ENCODE measurements at places on chromosomes 16 and 17.
A peak's percentile ranks its signal among the peaks of the same experiment; 100 is the strongest.

DNA sequence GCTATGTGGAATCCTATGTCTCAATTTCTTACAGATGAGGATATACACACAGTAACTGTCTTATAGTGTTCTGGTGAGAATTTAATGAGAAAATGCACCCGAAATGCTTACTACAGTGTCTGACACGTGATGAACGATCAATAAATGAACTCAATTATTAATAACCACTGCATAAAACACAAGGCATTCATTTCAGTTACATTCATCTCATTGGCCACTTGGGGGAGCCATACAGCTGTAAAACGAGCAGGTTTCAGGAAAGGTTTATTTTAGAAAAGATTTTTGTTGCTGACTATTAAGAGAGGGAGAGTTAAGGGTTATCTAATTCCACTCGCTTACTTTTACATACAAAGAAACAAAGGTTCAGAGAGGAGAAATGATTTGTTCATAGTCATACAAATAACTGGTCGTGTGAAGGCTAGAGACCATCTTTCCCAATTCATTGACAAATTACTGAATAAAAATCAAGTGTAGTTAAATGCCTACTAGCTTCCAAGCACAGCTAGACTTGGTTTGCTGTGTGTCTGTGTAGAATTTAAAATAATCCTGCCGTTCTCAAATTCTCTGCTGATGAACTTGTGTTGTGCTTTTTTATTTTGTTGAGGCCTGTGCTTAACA, 160.1 kb downstream of the MAP2K4 start:
- H3K4me1 ChIP-seq: no peaks in the 10 kb centered on the region
- no peak overlapping the region for H3K27ac ChIP-seq
- peak; percentile 40 for DNase-seq
- H3K27me3 ChIP-seq: no peaks in the 10 kb centered on the region
- no peak overlapping the region for H3K4me3 ChIP-seq
- no peaks in the 10 kb centered on the region for H3K36me3 ChIP-seq

GRCh38 chr16:51359141-51359955, 208.3 kb upstream of the SALL1 start:
- no peak overlapping the region for H3K27ac ChIP-seq
- H3K4me3 ChIP-seq: no peak overlapping the region
- H3K27me3 ChIP-seq: peaks cover 2% of the 10 kb centered on the region
- no peaks in the 10 kb centered on the region for H3K4me1 ChIP-seq
- H3K36me3 ChIP-seq: no peaks in the 10 kb centered on the region

DNA sequence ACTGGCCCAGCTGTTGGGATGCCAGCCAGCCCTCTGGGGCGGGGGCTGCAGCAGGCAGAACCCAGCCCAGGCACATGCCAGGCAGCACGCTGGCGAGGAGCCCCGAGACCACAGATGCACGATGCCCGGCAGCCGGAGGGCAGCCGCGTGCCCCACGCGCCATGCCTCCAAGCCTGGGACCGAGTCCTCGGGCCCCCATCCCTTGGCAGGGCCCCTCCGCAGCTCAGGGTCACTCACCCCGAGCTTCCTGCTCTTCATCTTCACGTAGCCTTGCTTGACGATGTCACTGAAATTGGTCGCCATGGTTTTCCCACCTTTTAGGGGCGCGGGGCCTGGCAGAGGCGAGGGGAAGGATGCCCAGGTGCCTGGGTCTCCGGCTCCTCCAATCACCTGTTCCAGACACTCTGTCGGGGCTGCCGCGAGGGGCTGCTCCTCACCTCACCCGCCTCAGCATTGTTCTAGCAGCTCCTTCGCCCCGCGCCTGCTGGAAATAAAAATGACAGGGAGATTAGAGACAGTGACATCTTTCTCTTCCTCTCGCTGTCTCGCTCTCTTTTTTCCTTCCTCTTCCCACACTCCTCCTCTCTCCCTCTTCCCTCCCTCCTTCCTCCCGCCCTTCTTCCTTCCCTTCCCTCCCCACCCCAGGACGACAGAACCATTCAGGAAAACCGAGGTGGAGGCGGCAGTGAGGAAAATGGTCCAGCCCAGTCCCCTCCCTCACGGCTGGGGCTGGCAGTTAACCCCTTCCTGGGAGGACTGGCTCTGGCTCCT, 6.9 kb downstream of the DOK4 start:
- no peaks in the 10 kb centered on the region for H3K36me3 ChIP-seq
- DNase-seq: peak; percentile 92
- H3K27me3 ChIP-seq: no peaks in the 10 kb centered on the region
- peak overlapping the region; percentile 67 for H3K4me3 ChIP-seq
- no peaks in the 10 kb centered on the region for H3K4me1 ChIP-seq

- H3K27me3 ChIP-seq: no peaks in the 10 kb centered on the region
- peaks cover 18% of the 10 kb centered on the region for H3K36me3 ChIP-seq
- H3K4me1 ChIP-seq: no peaks in the 10 kb centered on the region
- no peak overlapping the region for H3K4me3 ChIP-seq
Measured at GRCh38 chr17:6608321-6608720, 32.2 kb downstream of the KIAA0753 start.

DNA sequence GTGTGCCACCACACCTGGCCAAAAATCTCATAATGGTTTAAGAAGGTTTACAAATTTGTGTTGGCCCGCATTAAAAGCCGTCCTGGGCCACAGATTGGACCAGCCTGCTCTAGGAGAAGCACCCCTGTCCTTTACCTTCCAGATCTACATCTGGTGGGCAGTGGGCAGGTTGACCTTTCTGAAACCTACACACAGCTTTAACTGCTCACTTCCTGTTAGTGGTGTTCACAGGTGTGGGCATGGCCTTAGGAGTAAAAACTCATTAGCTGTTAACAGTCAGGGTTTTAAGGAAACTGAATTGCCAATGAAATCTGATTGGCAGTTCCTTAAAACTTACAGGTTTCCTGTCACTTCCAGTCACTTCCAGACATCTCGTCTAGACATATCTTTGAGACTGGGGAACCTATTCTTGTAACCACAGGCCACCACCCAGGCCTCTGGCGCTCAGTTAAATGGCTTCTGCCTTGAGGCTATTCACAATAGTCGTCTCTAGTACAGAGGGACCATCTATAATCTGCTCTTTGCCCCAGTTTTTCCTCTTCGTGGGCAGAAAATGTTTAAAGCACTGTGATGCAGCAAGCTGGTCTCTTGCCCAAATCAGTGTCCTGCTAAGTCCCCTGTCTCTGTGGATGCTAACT, 29.3 kb downstream of the GNGT2 start:
- H3K27ac ChIP-seq: no peak overlapping the region
- no peak overlapping the region for H3K4me3 ChIP-seq
- H3K27me3 ChIP-seq: no peaks in the 10 kb centered on the region
- H3K4me1 ChIP-seq: no peaks in the 10 kb centered on the region

DNA sequence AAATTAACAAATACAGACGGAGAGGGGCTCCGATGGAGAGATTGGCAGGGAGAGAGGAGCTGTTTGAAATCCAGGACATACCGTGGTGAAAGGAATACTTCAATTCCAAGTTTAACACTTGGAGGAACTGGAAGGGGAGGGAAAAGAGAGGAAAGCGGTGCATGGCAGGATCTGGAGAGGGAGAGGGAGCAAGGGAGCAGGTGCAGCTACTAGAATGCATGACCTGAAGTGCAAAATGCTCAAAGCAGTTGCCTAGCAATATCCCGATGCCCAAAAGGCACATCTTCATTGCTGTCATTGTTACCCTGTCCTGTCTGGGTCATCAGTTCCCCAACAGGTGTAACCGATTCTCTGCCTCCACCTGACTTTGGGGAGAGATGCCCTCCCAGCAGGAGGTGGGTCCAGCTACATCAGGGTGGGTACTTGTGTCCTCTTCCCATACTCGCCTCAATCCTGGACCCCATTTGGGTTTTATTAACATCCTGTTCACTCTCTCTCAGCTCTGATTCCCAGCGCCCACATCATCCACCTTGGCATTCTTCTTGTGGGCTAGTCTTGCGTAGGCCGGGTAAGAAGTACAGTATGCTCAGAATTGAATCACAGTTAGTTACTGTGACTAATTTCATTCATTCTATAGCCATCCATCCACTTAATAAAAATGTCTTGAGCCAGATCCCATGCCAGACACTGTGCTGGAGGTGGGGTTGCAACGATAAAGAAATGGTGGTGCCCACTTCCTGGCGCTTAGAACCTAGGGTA, 37.4 kb upstream of the EMP2 start:
- H3K4me3 ChIP-seq: no peak overlapping the region
- no peak for DNase-seq
- H3K4me1 ChIP-seq: peaks cover 10% of the 10 kb centered on the region
- H3K27me3 ChIP-seq: no peaks in the 10 kb centered on the region
- no peaks in the 10 kb centered on the region for H3K36me3 ChIP-seq
- H3K27ac ChIP-seq: no peak overlapping the region

- H3K27ac ChIP-seq: no peak overlapping the region
- H3K27me3 ChIP-seq: peaks cover 6% of the 10 kb centered on the region
- no peaks in the 10 kb centered on the region for H3K4me1 ChIP-seq
- no peak for DNase-seq
Measured at GRCh38 chr16:747978-748746, 7.4 kb upstream of the CIAO3 start.

DNA sequence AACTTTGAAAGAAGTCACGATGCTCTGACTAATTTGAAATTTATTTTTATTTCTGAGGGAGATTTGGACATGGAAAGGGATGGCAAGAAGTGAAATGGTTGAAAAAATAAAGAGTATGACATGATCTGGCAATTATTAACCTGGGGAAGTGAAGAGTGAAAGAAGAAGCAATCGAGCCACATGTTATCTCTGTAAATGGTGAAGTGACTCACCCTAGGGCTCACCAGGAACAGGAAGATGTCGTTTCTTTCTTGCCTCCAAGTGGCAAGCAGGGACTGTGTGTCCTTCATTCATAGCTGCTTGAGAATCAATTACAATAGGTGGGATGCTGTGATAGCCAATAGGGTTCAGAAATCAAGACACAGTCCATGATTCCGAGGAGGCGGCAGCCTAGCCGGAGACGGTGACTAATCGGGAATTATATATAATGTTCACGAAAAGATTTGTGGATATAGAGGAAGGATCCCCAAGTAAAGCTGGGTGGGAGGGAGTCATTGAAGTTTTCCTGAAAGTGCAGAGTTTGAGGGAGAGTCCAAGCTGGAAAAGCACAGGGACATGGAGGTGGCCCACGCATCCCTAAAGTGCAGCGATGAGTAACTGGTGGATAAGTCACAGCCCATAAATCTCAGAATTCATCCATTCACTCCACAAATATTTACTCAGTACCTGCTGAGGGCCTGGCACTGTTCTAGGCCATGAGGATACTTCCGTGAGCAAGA, 18.2 kb upstream of the KRT20 start:
- H3K36me3 ChIP-seq: no peaks in the 10 kb centered on the region
- no peaks in the 10 kb centered on the region for H3K27me3 ChIP-seq
- H3K4me1 ChIP-seq: peaks cover 55% of the 10 kb centered on the region
- peak overlapping the region; percentile 97 for H3K27ac ChIP-seq
- H3K4me3 ChIP-seq: no peak overlapping the region

DNA sequence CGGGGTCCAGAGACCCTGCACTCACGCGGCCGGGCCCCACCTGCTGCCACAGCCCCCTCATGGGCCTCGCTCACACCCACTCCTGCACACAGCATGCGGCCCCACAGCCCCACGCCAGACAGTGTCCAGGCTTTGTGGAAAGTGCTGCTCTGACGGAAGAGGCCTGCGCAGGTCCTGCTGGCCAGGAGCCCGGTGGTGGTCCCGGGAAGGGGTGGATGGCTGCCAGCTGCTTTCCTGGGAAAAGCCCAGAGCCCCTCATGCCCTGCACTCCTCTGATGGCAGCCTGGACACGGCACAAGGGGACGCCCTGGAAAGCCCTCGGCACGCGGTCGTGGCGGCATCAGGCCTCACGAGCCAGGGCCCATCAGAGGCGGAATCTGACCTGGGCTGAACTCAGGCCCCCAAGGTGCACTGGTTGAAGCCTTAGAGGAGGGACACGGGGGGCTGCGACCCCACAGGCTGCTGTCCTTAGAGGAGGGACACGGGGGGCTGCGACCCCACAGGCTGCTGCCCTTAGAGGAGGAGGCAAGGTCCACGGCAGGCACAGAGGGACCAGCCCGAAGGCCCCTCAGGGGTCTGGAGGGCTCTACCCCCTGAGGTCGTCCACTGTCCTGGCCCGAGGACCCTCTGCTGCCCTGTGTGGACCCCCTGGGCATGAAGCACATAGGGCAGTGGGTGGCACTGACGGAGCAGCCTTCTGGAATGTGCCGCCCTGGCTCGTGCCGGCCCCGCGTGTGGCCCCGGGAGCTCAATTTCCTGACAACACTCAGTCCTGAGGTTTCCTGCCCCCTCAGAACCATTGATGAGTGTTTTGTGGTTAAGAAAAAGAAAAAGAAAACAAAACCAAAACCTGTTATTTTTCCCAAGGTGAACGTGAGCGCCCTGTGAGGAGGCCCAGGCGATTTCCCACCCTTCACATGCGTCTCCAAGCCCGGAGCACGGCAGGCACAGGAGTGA, 22.1 kb downstream of the SOX8 start:
- no peak overlapping the region for H3K4me3 ChIP-seq
- H3K27me3 ChIP-seq: no peaks in the 10 kb centered on the region
- DNase-seq: no peak
- no peaks in the 10 kb centered on the region for H3K36me3 ChIP-seq
- no peak overlapping the region for H3K27ac ChIP-seq
- no peaks in the 10 kb centered on the region for H3K4me1 ChIP-seq

GRCh38 chr16:27246439-27246838, 22.1 kb downstream of the NSMCE1 start:
- H3K27me3 ChIP-seq: no peaks in the 10 kb centered on the region
- no peak overlapping the region for H3K4me3 ChIP-seq
- no peaks in the 10 kb centered on the region for H3K36me3 ChIP-seq
- no peak for DNase-seq

GRCh38 chr16:52591934-52592592, 45.1 kb upstream of the TOX3 start:
- DNase-seq: no peak
- no peaks in the 10 kb centered on the region for H3K27me3 ChIP-seq
- no peak overlapping the region for H3K4me3 ChIP-seq
- no peaks in the 10 kb centered on the region for H3K36me3 ChIP-seq

DNA sequence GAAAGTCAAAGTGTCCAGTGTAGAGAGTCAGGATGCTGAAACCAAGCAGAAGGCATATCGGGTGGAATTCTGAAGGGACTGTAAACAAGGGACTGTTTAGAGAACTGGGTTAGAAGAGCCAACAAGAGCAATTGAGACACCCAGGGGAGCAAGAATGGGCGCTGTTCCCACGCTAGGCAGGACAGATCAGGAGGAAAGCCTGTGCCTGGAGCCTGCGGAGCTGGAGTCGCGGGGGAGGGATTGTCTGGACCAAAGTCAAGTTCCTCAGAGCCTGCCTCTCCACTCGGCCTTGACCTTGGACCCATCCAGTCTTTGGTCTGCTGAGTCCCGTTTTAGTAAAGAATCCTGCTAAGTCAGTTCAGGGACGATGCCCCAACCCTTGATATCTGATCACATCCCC, 14.7 kb upstream of the KLHL36 start:
- DNase-seq: peak; percentile 58
- H3K27ac ChIP-seq: no peak overlapping the region
- no peaks in the 10 kb centered on the region for H3K36me3 ChIP-seq
- H3K4me3 ChIP-seq: no peak overlapping the region
- no peaks in the 10 kb centered on the region for H3K4me1 ChIP-seq

Measured in small intestine (tissue), 16 donors.